ENCODE measurements at places on chromosomes 12 and 14. TPM values are rescaled to one million over a fixed set of nuclear protein-coding genes. Genes with fewer than 3 reads are reported as not detected.

DNA sequence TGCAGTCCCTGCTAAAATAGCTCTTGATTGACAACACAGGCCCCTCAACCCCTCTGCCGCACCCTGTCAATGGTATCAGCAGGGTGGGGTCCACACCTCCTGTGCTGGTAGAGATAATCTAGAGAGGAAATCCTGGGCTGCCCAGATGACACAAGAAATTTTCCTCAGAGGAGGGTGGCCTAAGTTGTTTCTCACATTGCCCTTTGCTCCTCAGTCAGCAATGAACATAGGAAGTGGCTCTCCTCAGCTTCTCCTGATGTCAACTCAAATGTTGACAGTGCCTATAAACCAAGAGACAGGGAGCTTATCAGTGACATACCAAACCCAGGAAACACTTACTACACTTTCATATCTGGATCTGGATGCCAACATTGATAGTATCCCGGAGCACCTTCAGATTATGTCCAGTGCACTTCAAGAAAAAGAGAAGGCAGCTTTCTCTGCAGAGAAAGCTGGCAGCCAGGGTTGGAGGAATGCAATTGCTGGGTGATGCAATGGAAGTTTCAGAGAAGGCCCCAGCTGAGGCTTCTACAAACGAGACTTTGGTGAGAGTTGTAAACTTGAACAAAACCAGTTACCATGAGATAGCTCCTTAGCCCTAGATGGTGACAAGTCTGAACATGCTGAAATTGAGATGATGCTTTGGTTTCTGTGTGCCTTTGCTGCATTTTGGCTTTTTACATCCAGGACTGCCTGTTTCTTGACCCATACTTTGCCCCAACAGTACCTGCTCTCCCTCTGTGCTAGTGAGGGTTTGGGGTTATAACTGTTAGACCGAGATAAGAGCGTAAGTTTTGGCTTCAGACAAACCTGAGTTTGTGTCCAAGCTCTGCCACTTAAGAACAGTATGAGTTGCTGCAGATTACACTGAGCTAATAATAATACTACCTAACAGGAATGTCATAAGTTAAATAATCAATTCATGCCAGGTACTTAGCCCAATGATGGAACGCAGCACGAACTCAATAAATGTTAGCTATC lies 183.5 kb downstream of the NUAK1 start:
- no peaks in the 10 kb centered on the region for H3K36me3 ChIP-seq
- H3K4me3 ChIP-seq, result no peak overlapping the region
- H3K27ac ChIP-seq, result no peak overlapping the region
- no peak for DNase-seq
- no peaks in the 10 kb centered on the region for H3K4me1 ChIP-seq
- H3K27me3 ChIP-seq, result no peaks in the 10 kb centered on the region

DNA sequence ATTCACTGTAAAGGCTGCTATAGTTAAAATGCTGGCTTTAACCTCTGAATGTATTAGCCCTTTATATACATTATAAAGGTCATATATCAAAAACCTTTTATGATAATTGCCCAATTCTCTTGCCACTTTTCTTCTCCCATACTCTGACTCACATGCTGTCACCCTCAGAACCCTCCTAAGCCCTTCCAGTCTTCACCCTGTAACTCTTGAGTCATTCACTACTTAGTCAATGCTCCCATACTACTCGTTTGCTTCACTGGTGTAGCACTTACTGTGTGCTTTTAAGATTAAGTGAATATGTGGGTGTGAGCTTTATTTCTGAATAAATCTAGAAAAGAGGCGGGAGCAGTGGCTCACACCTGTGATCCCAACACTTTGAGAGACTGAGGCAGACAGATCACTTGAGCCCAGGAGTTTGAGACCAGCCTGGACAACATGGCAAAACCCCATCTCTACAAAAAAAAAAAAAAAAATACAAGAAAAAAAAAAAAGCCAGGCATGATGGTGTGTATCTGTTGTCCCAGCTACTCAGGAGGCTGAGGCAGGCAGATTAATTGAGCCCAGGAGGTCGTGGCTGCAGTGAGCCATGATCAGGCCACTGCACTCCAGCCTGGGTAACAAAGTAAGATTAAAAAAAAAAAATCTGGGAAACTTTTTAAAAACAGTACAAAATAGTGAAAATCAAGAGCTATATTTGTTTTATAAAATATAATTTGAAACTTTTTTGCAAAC lies 37.6 kb downstream of the SPATA7 start:
- H3K4me3 ChIP-seq, result no peak overlapping the region
- H3K27ac ChIP-seq, result no peak overlapping the region
- peaks cover 17% of the 10 kb centered on the region for H3K36me3 ChIP-seq
- H3K4me1 ChIP-seq, result no peaks in the 10 kb centered on the region

- no peak for DNase-seq
- no peak overlapping the region for H3K27ac ChIP-seq
- no peaks in the 10 kb centered on the region for H3K4me1 ChIP-seq
- H3K27me3 ChIP-seq, result no peaks in the 10 kb centered on the region
- no peaks in the 10 kb centered on the region for H3K36me3 ChIP-seq
Observed at GRCh38 chr12:87793131-87793530, 236.1 kb downstream of the C12orf50 start.

GRCh38 chr12:125860672-125861288 lies 795.5 kb downstream of the AACS start:
- no peak overlapping the region for H3K4me3 ChIP-seq
- no peaks in the 10 kb centered on the region for H3K36me3 ChIP-seq
- H3K4me1 ChIP-seq, result no peaks in the 10 kb centered on the region
- no peaks in the 10 kb centered on the region for H3K27me3 ChIP-seq
- DNase-seq, result peak; percentile 19

GRCh38 chr12:5982106-5982505 lies 37.0 kb upstream of the ANO2 start:
- DNase-seq, result no peak
- H3K36me3 ChIP-seq, result peaks cover 4% of the 10 kb centered on the region
- no peak overlapping the region for H3K4me3 ChIP-seq
- no peaks in the 10 kb centered on the region for H3K27me3 ChIP-seq
- no peak overlapping the region for H3K27ac ChIP-seq

DNA sequence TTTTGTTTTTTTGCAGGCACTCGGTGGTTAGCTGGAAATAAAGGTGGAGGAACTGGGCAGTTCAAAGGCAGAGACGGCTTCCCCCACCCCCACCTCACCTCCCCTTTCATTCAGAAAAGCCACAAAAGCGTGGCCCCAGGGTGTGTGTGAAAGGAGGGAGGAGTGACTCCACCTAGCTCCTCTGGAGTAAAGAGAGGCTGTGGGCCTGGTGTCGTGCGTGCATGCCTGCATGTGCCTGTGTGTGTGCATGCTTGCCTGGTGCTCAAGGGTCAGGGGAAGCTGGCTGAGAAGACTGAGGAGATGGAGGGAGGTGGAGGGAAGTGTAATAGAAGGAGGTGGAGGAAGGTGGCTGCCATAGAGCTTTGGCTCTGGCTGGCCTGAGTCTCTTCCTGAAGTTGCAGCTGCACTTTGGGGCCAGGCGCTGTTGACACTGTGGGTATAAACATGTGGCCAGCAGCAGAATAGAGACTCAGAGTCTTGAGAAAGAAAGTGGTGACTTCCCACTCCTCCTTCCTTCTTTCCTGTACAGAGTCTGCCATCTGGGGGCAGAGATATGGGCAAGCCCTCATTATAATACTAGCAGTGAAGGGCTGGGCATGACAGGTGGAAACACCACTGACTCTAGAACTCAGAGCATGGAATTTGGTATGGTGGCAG lies 36.9 kb upstream of the SINHCAF start:
- H3K36me3 ChIP-seq, result no peaks in the 10 kb centered on the region
- H3K4me1 ChIP-seq, result no peaks in the 10 kb centered on the region
- DNase-seq, result no peak
- no peak overlapping the region for H3K4me3 ChIP-seq

DNA sequence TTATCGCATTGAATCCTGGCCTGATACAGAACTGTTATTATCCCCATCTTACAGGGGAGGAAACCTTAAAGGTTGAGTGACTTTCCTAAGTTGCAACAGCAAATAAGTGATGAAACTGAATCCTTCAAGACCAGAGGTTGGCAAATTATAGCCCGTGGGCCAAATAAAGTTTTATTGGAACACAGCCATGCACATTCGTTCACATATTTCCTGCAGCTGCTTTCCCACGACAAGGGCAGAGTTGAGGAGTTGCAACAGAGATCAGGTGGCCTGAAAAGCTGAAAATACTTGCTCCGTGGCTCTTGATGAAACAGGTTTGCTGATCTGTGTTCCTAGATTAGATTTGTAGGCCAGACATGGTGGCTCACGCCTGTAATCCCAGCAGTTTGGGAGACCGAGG lies 126.7 kb downstream of the PHETA1 start:
- no peaks in the 10 kb centered on the region for H3K4me1 ChIP-seq
- H3K36me3 ChIP-seq, result no peaks in the 10 kb centered on the region
- H3K27ac ChIP-seq, result no peak overlapping the region
- no peak overlapping the region for H3K4me3 ChIP-seq
- DNase-seq, result no peak
- no peaks in the 10 kb centered on the region for H3K27me3 ChIP-seq

GRCh38 chr12:50246197-50246865 lies 37.0 kb downstream of the LIMA1 start:
- peaks cover 17% of the 10 kb centered on the region for H3K4me1 ChIP-seq
- peaks cover 5% of the 10 kb centered on the region for H3K36me3 ChIP-seq
- H3K4me3 ChIP-seq, result no peak overlapping the region
- DNase-seq, result no peak
- H3K27me3 ChIP-seq, result no peaks in the 10 kb centered on the region
- peak overlapping the region; percentile 54 for H3K27ac ChIP-seq

DNA sequence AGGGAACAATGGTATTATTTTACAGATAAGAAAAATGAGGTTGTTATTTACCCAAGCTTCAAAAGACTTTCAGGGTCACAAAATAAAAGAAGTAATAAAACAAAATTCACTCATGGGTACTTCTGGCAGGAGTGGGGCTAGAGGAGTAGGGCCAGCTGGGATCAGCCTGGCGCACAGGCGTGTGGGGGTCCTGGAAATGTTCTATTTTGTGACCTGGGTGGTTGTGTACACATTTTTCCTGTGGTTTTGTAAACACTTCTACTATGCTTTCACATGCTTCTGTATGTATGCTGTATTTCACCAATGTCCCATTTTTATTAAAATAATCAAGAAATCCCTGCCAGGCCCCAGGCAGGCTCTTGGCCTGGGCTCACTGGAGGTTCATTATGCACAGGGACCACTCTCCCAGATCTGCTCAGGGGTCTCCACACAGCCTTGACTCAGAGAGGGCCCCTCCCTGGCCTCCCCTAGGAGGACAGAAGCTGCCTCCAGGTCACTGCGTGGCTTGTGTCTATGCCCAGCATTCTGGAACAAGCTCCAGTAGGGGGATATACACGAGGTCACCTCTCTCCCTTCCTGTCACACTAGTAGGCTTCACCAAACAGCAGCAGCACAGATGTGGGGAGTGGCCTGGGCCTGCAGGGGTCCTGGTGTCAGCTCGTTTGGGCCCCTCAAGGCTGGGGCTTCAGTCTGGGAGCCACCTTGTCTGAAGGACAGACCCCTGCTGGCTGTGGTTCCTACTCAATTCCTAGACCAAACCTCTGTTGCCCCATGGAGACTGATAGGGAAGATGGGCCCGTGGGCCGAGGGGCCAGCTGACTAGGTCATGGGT lies 37.8 kb downstream of the ANAPC7 start:
- H3K4me1 ChIP-seq, result peaks cover 4% of the 10 kb centered on the region
- H3K27ac ChIP-seq, result no peak overlapping the region
- peaks cover 8% of the 10 kb centered on the region for H3K36me3 ChIP-seq

DNA sequence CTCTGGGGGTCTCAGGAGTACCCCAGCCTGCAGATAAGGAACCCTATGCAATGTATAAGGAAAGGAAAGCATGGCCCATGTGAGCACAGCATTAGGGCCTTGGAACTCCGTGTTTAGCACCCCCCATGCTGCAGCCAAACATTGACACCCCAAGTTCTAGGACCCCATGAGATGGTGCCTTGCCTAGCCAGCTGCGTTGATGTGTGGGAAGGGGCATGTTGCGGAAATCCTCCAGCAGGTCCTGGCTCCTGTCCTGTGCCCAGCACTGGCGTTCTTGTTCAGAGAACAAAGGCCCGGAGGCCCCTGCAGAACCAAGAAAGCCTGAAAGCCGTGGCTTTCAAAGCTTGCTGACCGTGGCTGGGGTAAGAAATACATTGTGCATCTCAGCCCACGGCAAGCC lies 99.4 kb upstream of the DIO3 start:
- H3K27ac ChIP-seq, result no peak overlapping the region
- H3K27me3 ChIP-seq, result peaks cover 26% of the 10 kb centered on the region
- DNase-seq, result no peak
- no peaks in the 10 kb centered on the region for H3K36me3 ChIP-seq
- H3K4me1 ChIP-seq, result peaks cover 15% of the 10 kb centered on the region
- H3K4me3 ChIP-seq, result no peak overlapping the region

GRCh38 chr14:57574617-57575288 lies 81.1 kb upstream of the CCDC198 start:
- H3K36me3 ChIP-seq, result no peaks in the 10 kb centered on the region
- DNase-seq, result no peak
- no peak overlapping the region for H3K4me3 ChIP-seq
- no peaks in the 10 kb centered on the region for H3K4me1 ChIP-seq
- H3K27me3 ChIP-seq, result no peaks in the 10 kb centered on the region
- H3K27ac ChIP-seq, result no peak overlapping the region

- no peak for DNase-seq
- no peak overlapping the region for H3K27ac ChIP-seq
- H3K4me3 ChIP-seq, result no peak overlapping the region
Observed at GRCh38 chr12:4899364-4899763, 10.3 kb upstream of the KCNA1 start.

GRCh38 chr12:108231109-108231905 lies 102.2 kb downstream of the WSCD2 start:
- no peak for DNase-seq
- no peaks in the 10 kb centered on the region for H3K36me3 ChIP-seq
- no peaks in the 10 kb centered on the region for H3K4me1 ChIP-seq
- no peak overlapping the region for H3K4me3 ChIP-seq
- no peak overlapping the region for H3K27ac ChIP-seq
- H3K27me3 ChIP-seq, result no peaks in the 10 kb centered on the region

DNA sequence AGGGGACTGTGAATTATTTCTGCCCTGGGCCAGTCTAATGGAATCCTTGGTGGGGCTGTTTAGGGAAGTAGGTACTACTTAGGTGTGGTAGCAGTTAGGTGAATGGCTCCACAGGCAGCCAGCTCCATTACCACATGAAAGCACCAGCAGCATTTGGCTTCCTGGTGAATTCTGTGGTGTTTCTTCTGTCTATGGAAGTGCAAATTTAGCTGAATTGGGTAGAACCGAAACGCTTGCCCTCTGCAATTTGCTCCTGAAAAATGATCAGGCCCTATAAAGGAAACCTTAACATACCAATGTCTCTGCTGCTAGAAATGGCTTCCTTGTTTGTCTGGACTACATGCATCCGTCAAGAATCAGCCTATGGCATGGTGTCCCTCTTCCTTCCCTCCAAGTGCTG lies 16.4 kb downstream of the FLRT2 start:
- no peaks in the 10 kb centered on the region for H3K36me3 ChIP-seq
- no peaks in the 10 kb centered on the region for H3K27me3 ChIP-seq
- DNase-seq, result no peak

GRCh38 chr12:49763006-49763591 lies 21.7 kb downstream of the TMBIM6 start:
- no peak overlapping the region for H3K4me3 ChIP-seq
- peak overlapping the region; percentile 9 for H3K27ac ChIP-seq
- peaks cover 6% of the 10 kb centered on the region for H3K4me1 ChIP-seq
- no peaks in the 10 kb centered on the region for H3K27me3 ChIP-seq

CARMIL3 gene
- total RNA-seq, result 1.1 TPM

SCNN1A gene
- 535 TPM for total RNA-seq

OR6C2 gene
- total RNA-seq, result 2.1 TPM

ANO2 gene
- 7.3 TPM for total RNA-seq

FOXN4 gene
- not detected for total RNA-seq

ACOT2 gene
- 32.7 TPM for total RNA-seq

BICDL1 gene
- total RNA-seq, result 16.5 TPM

CABP1 gene
- total RNA-seq, result not detected

PAPLN gene
- total RNA-seq, result 14.9 TPM

FAM222A gene
- 2.5 TPM for total RNA-seq

Measured in upper lobe of left lung (tissue), 6 donors.